Activated T-cell treated with anti-CD3 and anti-CD28 coated beads, Interleukin-2, amount 50 U/mL, for 72 hours (primary cell): ENCODE measurements at places on chromosomes 7 and 10.

DNA sequence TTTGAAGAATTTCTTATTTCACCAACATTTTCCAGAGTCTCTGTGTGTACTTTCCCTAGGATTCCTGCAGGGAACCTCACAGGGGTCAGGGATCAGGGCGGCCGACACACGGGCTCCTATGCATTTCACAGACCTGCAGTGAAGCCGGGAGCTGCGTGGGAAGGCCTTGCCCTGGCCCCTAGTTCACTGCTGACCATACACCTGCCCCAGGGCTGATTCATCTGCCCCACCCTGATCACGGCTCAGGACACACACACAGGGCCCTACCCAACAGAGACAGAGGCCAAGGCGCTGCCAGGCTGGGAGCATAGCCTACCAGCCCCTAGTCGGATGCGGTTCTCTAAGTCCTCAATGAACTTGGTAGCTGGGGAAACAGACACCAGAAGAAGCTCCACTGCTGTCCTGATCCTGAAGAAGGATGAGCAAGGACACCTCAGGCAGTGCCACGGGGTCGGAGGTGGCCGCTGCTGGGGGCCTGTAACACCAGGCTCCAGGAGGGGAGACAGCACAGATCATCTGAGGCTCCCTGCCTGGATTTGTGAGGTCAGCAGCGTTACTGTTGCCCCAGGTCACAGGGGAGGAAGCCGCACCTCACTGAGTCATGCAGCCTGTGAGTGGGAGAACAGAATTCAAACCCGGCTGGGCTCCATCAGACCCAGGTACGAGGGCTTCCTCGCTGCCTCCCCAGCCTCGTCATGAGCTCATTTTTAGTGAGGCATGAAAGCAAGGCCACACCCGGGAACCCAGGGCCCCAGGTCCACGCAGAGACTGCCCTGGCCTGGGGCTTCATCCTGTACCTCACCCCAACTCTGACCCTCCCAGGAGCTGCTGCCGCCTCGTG, 278.8 kb upstream of the PPP2R2D start:
- DNase-seq = no peak

GRCh38 chr10:102744374-102745051, 765 bp downstream of the WBP1L start:
- no peak for DNase-seq

DNA sequence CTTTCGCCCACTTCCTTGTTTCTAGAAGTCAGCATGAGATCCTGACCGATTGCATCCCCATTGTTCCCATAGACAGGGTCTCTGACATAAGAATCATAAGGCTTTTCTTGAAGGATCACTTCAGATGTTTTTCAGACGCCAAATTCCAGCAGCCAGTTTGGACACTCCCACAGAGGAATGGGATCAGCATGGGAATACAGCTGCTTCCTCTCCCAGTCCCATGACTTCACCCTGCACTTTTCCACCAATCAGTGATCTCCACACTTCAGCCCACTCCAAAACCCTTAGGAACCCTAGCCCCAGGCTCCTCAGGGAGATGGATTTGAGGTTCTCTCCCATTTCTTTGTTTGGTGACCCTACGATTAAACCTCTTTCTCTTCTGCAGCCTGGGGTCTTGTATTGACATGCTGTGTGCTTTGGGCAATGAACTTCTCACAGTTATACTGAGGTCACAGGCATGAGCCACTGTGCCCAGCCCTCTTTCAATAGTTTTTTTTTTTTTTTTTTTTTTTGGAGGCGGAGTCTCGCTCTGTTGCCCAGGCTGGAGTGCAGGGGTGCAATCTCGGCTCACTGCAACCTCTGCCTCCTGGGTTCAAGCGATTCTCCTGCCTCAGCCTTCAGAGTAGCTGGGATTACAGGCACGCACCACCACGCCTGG, 52.8 kb upstream of the CHST3 start:
- DNase-seq = no peak

GRCh38 chr10:67861750-67862432, 22.6 kb upstream of the SIRT1 start:
- no peak for DNase-seq

DNA sequence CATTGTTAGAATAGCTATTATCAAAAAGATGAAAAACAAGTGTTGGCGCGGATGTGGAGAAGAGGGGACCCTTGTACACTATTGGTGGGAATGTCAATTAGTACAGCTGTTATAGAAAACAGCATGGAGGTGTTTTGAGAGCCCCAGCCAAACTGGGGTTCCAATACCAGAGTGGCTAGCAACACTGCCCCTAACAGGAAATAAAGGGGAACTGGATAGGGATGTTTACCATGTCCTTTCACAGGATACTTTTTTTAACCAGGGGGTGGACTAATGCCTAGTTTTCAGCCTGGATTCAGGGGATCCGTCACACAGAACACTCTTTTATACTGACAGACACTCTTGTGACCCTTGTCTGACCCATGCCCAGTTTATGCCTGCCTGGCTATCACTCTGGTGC, 6.9 kb upstream of the GSTK1 start:
- no peak for DNase-seq

- DNase-seq = no peak
These were observed 280.0 kb downstream of the MALRD1 start for GRCh38 chr10:19328582-19328981.

DNA sequence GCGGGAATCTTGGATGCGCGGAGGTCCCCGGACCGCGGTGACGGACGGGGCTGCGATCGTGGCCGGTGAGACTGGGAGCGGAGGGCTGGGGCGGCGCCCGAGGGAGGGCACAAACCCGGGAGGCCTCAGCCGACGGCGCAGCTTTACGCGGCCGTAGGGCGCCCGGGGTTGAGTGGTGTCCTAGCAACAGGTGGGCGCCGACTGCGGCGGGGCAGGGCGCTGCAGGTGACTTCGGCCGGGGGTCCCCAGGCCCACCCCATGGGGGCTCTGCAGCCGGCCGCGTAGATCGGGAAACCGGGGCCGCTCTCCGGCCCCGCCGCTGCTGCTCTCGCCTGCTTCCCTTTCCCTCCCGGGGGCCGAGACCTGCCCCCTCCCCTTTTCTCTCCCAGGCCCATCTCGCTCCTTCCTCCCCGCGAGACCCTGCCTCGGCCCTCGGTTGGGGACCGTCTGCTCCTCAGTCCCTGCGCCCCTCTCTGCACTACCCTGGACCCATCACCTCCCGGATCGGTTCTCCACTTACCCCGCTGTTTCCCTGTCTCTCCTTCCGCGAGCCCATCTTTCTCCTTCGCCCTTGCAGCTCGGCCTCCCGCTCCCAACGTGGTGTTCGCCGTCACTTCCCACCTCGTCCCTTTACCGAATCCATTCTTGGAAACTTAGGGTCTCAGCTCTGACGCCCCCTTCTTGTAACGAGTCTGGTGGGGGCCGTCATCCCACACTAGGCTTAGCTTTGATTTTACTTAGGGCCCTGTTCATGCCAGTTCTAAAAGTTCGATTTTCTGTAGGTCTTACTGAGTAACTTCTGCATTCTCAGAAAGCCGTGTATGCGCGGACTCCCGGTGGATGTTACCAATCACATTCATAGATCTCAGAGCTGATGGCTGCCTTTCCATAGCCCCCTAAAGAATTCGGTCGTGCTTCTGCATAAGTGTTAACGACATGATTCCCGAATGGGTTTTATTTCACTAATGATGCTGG, 18.5 kb upstream of the ACBD5 start:
- DNase-seq = peak; percentile 39

GRCh38 chr10:100886521-100886920, 26.2 kb upstream of the SLF2 start:
- no peak for DNase-seq

DNA sequence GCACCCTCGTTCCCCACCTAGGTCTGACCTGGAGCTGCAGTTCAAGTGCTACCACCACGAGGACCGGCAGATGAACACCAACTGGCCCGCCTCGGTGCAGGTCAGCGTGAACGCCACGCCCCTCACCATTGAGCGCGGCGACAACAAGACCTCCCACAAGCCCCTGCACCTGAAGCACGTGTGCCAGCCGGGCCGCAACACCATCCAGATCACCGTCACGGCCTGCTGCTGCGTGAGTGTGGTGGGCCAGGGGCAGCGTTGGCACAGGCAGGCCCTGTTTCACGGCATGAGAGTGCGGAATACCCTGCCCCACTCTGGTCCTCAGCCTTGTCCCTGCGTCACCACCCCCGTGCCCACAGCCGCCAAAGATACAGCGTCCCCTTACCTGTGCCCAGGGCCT, 46.6 kb upstream of the PPIF start:
- no peak for DNase-seq

GRCh38 chr10:79025199-79025832, 43.5 kb upstream of the ZMIZ1 start:
- DNase-seq = peak; percentile 38

DNA sequence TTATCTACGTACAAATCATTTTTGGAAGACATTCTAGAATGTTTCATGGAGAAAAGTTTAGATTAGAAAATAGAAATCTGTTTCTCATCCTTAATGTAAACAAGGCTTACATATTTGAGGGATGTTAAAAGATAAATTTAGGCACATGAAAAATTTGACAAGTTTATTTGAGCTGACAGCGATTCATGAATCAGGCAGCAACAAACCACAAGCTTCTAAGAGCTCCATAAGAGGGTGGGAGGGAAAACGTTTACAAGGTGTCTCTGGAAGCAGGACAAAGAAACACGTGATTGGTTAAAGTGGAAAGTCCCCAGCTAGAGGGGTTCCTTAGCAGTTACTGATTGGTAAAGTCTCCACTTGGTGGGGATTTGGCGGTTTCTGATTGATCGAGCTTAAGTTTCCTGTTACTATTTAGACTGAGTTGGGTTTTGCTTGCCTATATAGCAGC, 228.9 kb upstream of the PITRM1 start:
- DNase-seq = no peak

GRCh38 chr10:71918992-71919391, 45.2 kb upstream of the CHST3 start:
- no peak for DNase-seq

GRCh38 chr10:125627646-125628045, 55.3 kb downstream of the TEX36 start:
- no peak for DNase-seq

- no peak for DNase-seq
These were observed 52.7 kb downstream of the VCL start for GRCh38 chr10:74050653-74051052.

DNA sequence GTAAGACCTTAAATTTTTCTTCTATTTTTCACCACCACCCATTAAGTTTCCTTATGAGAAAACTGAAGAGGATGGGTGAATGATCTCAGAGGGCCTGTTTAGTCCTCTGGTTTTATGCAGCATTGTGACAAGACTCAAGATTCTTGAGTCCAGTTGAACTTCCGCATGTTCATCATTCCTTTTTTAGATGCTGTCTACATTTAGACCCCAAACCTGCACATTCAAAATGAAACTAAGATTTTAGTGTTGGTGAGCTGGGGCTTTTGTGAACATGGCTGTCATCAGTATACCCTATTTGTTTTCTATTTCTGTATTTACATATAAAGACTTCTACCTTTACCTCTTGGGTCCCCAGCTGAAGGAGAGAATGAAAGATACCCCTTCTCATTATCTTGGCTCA, 31.1 kb downstream of the NET1 start:
- DNase-seq = peak; percentile 25

DNA sequence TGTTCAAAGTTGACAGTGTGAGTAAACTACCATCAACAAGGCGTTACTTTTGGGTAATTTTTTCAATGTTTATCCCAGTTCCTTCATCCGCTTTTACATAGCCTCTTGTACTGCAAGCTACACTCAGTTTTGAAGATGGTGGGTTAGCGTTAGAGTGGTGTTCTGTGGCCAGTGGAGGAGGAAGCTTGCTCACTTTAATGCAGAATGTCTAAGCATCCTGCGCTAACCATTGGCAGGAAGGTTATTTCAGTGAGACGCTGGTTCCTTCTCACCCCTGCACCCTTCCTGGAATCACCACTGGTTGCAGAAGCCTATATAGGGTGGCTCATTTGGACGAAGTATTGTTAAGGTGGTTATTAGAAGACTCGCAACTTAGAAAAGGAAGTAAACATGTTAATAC, 159.1 kb downstream of the CELF2 start:
- peak; percentile 60 for DNase-seq

DNA sequence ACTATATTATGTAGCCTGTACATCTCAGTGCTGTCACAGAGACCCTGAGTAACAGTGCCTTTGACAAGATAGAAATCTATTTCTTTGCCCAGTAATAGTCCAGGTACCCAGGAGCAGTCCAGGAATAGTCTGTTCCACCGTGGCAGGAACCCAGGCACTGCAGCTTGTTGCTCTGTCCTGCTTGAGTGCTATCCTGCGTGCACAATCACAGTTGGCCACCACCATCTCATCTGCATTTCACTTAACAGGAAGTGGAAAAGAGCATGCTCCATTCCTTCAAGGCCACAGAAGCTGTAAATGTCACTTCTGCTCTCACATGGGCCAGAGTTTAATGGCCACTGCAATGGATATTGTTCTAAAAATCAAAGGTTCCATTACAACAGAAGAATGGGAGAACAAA, 61.5 kb upstream of the PRR15 start:
- no peak for DNase-seq

DNA sequence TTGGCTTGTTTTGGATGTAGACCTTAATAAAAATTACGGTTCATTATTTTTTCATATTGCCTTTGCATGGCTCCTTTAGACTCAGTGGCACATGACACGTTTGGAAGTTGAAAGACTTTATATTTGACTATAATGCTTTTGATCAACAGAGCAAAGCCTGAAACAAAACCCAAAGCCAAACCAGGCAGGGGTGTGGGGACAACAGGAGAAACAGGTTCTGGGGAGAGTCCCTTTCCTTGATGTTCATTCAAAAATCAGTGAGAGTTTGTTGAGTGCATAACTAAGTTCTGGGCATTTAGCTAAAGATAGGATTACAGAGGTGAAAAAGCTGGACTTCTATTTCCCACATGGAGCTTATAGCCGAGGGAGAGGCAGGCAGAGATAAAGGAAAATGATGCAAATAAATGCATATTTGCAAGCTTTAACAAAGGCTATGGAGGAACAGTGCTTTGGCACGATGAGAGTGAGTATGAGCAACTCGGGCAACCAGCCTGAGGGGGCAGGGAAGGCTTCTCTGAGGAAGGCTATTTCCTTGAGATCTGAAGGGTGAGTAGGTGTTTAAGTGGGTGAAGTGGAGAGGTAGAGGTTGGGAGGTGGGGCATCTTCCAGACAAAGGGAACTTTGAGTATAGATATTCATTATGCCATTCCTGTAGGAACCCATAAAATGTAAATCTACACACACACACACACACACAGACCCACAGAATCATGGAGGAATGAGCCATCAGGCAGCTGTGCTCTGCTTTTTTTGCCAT, 34.5 kb upstream of the PDZD8 start:
- DNase-seq = no peak

DNA sequence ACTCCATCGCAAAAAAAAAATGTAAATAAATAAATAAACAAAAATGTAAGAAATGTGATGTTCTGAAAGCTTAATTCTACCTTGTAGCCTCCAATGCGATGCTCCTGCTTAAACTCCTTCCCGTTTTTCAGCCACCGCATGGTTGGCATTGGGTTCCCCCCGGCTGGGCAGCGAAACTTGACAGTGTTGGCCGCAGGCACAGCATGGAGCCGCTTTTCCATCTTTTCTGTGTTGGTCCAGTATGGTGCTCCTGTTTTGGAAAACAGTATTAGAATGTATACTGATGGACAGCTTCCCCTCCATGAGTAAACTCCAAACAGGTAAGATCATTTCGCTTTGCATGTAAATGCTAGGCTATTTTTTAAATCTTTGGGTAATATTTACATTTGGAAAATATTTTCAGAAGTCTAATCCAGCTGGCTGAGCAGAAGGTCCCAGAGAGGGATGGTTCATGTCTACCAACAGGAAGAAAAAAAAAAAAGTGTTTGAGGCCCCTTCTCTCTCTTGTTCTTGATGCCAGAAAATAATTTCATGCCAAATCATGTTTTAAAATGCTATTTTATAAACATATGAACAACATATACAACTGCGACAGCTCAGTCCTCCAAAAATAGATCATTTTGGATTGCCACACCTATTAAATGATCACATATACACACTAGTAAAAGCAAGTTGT, 46.9 kb downstream of the FGFR2 start:
- no peak for DNase-seq
